Activated CD4-positive, alpha-beta T cell treated with anti-CD3 and anti-CD28 coated beads for 4 hours (primary cell): ENCODE measurements at places on chromosomes 1 and 21.

- DNase-seq: no peak
Observed at GRCh38 chr1:178612261-178612660, 99.4 kb downstream of the TEX35 start.

DNA sequence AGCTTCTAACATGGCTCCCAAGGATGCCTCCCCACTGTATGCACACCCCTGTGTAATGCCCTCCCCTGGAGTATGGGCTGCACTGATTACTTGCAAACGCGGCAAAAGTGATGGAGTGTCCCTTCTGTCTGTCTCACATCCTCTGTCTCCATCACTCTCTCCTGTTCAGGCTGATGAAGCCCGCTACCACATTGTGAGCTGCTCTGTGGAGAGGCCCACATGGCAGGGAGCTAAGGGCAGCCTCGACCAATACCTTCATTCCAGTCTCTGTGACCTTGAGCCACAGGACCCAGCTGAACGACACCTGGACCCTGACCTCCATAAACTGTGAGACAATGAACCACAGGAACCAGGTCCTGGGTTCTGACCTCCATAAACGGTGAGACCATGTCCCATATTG lies 154.1 kb upstream of the ETV3 start:
- DNase-seq: no peak

GRCh38 chr21:35222021-35222420 lies 172.9 kb upstream of the RUNX1 start:
- DNase-seq: no peak

- DNase-seq: peak; percentile 13
Observed at GRCh38 chr1:9249534-9250410, 15.2 kb downstream of the H6PD start.

DNA sequence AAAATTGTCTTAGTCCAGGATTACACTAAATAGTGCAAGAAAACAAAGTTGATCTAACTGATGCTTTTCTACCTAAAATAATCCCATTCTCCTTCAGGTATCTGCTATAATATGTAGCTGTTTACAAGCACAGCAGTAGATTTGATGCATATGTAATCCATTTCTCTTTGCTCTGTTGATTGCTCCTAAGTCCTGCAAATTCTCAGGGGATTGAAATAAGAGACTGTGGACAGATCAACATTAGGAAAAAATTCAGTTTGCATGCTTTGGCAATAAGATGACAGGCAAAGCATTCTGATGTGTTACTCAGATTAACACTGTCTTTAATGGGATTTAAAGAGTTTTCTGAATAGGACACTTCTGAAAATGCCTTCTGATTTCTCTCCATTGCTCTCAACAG lies 34.7 kb downstream of the RNF11 start:
- DNase-seq: no peak

DNA sequence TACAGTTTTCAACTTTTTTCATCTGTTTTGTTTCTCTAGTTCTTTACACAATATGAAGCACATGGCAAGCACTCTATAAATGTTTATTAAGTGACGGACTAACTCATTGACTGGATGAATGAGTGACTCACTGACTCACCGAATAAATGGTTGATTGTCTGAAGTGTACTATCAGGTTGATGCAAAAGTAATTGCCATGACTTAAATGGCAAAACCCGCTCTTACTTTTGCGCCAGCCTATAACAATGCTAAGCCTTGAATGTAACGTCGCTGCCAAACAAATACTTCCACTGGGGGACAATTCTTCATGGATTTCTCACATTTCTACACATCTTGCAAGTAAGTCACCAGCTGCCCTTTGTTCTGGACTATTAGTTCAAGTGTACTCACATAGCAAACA lies 109.0 kb upstream of the KCTD3 start:
- no peak for DNase-seq

DNA sequence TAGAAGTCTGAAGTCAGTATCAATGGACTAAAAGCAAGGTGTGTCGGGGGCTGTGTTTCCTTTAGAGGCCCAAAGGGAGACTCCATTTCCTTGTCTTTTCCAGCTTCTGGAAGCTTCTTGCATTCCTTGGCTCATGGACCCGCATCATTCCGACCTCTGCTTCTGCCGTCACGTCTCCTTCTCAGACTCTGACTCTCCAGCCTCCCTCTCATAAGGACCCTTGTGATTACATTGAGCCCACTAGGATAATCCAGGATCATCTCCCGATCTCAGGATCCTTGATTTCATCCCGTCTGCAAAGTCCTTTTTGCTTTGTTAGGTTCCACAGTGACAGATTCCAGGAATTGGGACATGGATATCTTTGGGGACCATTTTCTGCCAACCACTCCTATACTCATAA lies 265.8 kb upstream of the CSF3R start:
- no peak for DNase-seq

- no peak for DNase-seq
Observed at GRCh38 chr1:26913754-26914619, at the start of gene NR0B2. TSS of gene NR0B2 (minus strand) at chr1:26913975. CDS start at chr1:26913940, 35 bp downstream.

DNA sequence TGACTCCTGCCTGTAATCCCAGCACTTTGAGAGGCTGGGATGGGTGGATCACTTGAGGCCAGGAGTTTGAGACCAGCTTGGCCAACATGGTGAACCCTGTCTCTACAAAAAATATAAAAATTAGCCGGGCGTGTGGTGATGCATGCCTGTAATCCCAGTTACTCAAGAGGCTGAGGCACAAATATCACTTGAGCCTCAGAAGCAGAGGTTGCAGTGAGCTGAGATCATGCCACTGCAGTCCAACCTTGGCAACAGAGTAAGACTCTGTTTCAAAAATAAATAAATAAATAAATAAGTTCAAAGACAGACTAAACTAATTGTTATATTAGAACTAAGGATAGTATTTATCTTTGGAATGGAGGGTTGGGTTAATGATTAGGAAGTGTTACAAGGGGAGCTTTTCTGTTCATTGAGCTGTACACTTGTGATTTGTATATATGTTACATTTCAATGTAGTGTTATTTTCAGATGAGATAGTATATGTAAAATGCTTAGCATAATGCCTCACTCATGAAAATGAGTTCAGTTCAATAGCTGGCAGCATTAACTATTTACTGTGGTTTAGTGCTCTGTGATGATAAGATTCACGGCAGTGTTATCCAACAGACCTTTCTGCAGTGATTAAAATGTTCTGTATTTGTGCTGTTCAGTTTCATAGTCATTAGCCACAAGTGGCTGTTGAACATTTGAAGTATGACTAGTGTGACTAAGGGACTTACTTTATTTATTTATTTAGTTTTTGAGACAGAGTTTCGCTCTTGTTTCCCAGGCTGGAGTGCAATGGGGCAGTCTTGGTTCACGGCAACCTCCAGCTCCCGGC lies 47.7 kb downstream of the OSBPL9 start:
- no peak for DNase-seq

- no peak for DNase-seq
Observed at GRCh38 chr1:200338451-200338850, 71.4 kb downstream of the ZNF281 start.

DNA sequence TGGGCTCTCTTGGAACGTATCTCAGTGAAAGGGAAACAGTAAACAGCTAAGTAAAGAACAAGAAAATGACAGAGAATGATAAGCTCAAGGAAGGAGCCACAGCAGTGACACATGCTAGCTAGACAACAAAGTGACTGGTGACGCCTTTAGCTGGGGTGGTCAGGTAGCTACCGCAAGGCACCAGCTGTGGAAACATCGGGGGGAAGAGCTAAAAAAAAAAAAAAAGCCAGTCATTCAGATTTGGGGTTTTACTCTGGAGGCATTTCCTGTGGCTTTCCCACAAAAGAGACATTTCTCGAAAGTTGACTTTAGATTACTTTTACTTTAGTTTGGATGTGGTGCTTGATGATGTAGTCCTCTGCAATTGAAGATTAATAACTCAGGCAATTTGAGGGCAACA lies 2.1 kb downstream of the FHAD1 start:
- DNase-seq: peak; percentile 18

DNA sequence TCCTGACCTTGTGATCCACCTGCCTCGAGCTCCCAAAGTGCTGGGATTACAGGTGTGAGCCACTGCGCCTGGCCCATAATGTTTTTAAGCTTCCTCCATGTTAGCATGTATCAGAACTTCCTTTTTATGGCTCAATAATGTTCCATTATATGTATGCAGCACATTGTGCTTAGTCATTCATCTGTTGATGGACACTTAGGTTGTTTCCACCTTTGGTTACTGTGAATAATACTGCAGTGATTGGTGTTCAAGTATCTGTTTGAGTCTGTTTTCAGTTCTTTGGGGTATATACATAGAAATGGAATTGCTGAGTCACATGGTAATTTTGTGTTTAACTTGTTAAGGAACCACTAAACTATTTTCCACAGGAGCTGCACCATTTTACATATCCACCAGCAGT lies 17.7 kb downstream of the CMPK1 start:
- no peak for DNase-seq

DNA sequence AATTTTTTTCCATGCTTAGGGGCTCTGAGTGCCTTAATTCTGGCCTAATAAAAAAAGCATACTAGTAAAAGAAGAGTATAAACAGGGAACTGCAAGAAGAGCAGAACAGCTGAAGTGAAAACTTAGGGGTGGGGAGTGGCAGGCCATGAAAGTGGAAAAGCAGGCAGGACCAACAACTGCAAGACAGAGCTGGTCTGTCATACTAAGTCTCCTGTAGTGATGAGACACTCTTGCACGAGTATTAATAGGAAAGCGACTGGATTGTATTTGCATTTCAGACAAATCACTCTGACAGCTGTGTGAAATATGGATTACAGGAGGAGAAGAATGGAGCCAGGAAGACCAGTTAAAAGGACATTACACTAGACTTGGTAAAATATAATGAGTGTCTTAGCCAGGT lies 449.9 kb downstream of the NUF2 start:
- no peak for DNase-seq

DNA sequence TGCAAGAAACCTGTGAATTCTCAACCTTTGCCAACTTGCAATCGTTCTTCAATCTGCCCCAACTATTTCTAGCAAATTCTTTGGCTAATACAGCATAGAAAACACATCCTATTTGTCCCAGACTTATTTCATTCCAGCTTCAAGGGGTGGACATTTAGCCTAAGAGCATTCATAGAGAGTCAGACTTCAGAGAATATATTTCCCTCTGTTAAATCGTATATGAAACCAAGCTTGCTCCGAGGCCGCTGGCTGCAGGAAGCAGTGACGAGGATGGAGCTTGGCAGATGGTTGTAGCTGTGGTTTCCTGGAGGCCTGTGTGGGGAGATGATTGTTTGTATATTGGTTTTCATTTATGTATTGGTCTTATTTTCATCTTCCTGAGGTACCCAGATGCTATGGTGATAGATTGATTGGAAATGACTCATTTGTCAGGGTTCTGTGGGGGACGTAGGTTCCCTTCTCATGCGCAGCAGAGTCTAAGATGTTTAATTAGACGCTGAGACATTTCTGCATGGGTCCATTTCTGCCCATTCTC lies 26.1 kb downstream of the MAN1C1 start:
- DNase-seq: peak; percentile 57

GRCh38 chr1:175168782-175169181 lies 23.8 kb downstream of the KIAA0040 start:
- DNase-seq: no peak

- no peak for DNase-seq
Observed at GRCh38 chr21:40640266-40640789, 206.6 kb downstream of the DSCAM start.

GRCh38 chr1:232186931-232187330 lies 443.0 kb downstream of the SIPA1L2 start:
- no peak for DNase-seq

GRCh38 chr1:91283421-91283726 lies 121.3 kb downstream of the HFM1 start:
- no peak for DNase-seq

- DNase-seq: no peak
Observed at GRCh38 chr1:116234429-116234828, 123.2 kb downstream of the MAB21L3 start.

DNA sequence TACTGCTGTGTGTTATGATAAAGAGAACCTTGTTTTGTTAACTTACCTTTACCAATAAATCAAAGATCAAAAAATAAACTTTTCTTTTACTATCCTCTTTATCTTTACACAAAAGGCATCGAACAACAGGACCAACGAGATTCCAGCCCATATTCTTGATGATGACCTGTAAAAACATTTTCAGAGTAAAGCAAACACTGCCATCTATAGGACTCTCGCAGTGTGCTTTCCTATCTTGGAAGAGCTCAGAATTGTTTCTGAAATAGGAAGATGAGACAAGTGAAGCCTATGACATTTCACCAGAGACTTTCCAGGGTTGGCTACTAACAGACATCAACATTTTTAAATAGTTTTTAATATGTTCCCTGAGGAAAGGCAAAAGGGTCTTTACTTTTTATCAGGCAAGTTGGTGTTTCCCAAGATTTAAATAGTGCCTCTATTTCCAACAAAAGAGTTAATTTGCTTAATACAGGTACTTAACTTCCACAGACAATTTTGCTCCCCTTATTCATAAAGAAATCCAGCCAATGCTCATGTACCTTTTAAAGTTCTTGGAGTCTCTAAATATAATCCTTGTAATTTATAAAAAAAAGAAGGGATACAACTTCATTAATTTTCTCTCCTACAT lies 7.3 kb downstream of the GLMN start:
- no peak for DNase-seq

DNA sequence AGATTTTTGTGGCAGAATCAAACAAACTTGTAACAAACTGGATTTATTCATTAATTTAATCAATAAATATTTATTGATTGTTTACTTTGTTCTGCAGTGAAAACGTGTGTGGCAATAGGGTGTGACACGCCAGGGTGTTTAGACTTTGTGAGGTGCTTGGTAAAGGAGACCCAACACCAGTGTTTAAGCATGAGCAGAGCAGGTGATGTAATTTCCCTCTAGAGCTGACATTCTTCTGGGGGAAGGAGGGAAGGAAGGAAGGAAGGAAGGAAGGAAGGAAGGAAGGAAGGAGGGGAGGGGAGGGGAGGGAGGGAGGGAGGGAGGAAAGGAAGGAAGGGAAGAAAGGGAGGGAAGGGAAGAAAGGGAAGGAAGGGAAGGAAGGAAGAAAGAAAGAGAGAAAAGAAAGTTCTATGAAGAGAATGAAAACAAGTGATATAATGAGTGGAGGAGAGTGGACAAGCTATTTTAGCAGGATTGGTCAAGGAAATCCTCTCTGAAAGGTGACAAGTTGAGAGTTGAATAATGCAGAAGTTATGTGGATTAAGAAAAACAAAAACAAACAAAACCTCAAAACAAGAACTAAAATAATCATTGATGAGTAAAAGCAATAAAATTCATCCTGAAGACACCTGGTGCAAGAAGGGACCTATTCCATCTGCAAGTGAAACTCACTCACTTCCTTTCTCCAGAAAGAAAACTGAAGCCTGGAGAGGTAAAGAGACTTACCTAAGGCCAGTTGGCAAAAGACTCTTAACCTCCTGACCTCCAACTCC lies 60.8 kb downstream of the TSEN15 start:
- no peak for DNase-seq

- no peak for DNase-seq
Observed at GRCh38 chr1:215166886-215167285, 84.3 kb downstream of the KCNK2 start.

DNA sequence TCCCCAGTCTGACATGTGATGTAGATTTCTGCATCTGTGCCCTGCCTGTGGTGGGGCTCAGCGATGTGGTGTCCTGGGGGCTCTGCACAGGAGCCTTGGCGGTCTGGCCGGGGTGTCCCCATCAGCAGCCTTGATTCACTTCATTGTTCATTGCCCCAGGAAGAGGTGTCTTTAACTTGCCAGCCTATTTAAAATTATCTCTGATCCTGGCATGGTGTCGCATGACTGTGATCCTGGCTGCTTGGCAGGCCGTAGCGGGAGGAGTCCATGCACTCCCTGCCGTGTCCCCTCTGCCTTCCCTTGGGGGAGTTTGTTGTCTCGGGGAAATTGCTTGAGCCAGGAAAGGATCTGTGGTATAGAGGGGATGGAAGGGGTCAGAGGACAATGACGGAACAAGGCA lies 59.9 kb downstream of the TRIM11 start:
- DNase-seq: no peak
